ENCODE measurements at places on chromosomes 7 and 10. TPM values are rescaled to one million over a fixed set of nuclear protein-coding genes. Genes with fewer than 3 reads are reported as not detected.

Gene EPHA1
- 60.9 TPM for total RNA-seq

Gene EPO
- not detected for total RNA-seq

Gene C10orf95
- 6.5 TPM for total RNA-seq

Gene CREB5
- total RNA-seq = 8.7 TPM

Gene CNPY1
- total RNA-seq = not detected

Gene NME8
- 7.3 TPM for total RNA-seq

Gene WEE2
- not detected for total RNA-seq

Gene MTG1
- 31.9 TPM for total RNA-seq

Gene ADAM8
- 4.4 TPM for total RNA-seq

Gene C7orf33
- total RNA-seq = not detected

Gene NXPH1
- total RNA-seq = not detected

Gene MNX1
- total RNA-seq = 0.56 TPM

Gene VAX1
- total RNA-seq = not detected

Gene AKR1E2
- 4.4 TPM for total RNA-seq

Gene SEM1
- 33.3 TPM for total RNA-seq

Gene TMEM196
- total RNA-seq = not detected

DNA sequence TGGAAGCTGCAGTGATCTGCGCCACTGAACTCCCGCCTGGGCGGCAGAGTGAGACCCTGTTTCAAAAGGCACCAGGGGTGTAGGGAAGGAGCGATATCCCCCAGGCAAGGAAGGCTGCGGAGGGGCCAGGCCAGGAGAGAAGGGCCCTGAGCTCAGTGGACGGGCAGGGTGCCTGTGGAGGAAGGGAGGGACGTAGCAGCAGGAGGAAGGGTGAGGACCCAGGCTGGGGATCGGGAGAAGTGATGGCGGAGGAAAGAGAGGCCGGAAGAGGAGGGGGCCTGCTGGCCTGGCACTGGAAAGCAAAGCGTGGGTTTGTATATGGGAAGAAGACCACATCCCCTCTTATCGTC is 45.6 kb downstream of the ALOX5 start:
- no peak for DNase-seq

DNA sequence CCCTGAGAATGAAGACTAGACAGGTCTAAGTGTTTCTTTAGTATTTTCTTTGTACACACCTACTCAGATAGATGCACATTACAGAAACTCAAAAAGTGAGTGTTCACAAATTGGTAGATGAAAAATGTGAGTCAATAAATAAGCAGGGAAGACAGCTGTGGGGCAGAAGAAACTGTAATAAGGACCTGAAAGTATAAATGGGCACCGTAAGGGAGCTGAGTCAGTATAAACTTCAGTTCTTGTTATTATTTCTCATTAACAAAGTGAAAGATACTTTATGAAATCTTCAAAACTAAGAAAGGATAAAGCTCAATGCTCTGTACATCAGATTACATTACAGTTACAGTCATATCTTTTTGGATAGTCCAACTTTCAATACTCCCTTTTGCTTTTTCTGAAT is 2.5 kb downstream of the MTPN start:
- no peak for DNase-seq

GRCh38 chr7:36777062-36777461 is 52.8 kb upstream of the AOAH start:
- no peak for DNase-seq

DNA sequence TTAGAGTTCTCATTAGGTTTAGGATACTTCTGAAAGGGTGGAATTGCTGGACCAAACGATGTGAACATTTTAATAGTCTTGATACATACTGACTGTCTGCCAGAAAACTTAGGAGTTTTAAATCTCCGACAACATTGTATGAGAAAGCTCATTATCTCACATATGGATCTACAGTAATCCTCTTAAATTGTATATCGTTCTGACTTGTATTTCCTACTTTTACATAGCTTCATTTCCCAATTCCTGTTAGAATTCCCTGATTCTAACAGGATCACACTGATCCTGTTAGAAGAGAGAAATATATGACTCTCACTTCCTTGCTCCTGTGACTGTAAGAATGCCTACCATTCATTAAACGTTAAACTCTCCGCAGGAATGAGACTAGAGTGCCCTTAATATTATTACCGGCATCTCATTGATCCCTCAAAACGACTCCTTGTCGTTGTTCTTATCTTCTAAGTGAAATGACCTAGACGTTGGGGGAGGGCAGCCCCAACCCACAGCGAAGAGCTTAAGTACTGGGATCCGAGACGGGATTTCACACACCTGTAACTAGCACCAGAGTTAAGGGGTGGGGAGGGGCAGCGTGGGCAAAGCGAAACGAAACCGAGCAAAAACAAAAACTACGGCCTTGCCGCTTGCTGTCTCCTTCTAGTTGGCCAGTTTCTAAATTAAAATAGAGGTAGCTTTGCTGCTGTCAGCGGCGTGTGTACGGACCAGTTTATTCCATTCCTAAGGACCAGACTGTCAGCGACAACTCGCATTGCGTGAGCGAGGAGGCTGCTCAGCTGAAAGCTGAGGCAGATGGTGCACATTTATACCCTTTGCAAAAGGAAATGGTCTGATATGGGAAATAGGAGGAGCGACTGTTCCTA is 678 bp upstream of the TMEM106B start:
- no peak for DNase-seq

GRCh38 chr10:125840955-125841354 is 17.6 kb downstream of the BCCIP start:
- no peak for DNase-seq

DNA sequence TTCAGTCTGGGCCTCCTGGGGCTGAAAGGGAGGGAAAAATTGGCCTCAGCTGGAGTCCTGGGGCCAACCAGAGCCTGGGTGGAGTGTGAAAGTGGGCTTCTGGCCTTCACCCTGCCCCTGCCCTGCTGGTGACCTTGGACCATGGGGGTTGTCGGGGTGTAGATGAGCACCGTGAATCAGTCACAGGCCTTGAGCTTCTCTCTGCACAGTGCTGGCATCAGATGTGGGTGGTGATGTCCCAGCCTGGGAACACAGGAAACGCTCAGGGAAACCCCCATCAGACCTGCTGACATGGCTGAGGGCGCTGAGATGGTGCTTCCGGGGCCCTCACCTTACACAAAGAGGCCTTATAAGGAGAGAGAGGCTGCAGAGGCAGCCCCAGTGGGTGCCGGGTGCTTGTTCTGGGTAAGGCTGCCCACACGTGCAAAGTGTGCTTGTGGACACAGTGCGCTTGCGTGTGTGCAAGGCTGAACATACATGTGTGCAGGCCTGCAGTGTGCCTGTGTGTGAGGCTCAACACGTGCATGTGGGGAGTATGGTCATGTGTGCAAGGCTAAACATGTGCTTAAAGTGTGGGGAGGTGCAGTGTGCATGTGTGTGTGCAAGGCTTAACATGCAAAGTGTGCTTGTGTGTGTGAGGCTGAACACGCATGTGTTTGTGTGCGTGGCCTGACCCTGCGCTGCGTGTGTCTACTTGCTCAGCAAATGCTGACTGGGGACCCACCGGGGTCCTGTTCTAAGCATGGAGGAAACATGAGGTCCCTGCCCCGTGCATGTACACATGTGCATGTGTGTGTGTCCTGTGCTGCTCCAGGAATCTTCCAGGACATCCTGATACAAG is 6.5 kb downstream of the ARPC1B start:
- no peak for DNase-seq

DNA sequence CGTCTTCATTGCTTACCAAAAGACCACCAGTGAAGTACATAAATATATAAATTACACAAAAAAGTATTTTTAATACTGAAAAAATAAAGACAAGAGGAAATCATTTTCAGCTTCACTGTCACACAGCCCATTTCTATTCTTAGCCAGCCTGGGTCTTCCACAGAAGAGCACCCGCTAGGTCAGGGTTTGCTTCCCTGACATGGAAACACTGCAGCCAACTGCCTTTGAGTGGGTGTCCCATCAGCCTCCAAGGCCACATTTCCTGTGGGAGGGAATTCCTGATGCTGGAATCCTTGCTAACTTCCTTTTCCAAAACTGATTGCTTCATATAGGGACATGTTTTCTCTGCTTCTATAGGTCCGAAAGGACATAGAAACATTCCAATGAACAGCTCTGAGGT is 137.8 kb upstream of the CAV2 start:
- no peak for DNase-seq

DNA sequence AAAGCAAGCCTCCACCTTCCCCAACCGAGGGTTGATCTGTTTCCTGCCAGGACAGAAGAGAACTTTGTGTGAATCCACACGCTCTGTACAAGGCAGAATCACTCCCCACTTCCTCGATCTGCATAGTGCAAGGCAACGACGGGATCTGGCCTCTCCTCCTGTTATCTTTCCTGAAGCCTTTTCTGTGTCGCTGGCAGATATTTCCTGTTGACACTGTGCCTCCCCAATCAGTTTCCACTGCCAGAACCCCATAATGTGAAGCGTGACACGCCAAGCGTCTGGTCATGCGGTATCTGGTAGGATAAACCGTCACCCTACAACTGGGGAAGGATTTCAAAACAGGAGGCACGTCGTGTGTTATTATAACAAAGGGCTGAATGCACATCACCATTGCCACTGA is 57.2 kb downstream of the FAM171A1 start:
- DNase-seq = no peak

DNA sequence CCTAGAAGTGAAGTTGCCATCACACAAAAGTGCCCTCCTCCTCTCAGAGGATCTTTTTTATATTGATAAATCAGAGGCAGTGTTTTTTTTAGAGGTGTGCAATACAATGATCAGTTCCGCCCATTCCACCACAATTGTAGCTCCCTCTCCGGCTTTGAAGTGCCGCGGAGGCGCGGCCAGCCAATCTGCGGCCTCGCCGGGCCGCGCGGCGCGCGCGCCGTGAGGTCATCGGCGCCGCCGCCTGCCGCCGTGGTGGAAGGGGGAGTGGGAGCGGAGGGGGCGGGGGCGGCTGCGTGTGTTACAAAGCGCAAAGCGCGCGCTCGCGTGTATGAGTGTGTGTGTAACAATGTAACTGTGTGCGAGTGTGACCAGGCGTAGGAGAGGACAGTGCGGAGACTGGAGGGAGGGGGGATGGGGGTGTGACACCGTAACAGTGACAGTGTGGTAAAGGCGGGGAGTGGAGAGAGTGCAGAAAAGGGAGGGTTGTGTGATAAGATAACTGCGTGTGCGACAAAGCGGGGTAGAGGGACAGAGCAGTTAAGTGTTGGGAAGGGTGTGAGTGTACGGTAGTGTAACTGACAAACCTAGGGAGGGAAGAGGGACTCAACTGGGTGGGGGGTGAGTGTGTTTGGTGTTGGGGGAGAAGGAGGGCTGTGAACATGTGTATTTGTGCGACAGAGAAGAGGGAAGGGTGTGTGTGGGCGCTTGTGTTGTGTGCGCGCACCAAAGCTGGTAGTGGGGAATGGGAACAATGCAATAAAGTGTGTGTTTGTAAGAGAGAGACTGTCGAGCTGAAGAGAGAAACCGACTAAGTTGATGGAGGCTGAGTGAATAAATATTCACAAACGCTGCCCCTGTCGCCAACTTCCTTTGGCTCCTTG is at the start of gene SP8:
TSS of gene SP8 (minus strand) at position 108 of the 881 bp plus-strand sequence. CDS start at position 20, 88 bp downstream.
- DNase-seq = no peak

DNA sequence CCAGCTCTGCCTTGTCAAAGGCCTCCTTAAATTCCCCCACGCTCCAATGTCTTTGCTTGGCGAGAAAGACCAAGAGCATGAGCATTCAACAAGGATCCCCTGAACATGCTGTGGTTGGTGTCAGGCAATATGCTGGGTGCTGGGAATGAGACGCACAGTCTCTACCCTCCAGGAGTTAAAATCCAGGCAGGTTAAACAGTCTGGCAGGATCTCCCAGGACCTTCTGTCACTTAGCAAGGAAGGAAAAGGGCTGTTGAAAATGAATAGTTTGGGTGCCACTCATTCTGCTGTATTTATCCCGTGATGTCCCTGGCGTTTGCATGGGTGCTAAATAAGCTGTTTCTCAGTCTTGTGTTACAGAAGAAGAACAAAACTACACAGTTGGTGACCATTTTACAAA is 21.9 kb upstream of the ITGA8 start:
- no peak for DNase-seq

- DNase-seq = no peak
Observed at GRCh38 chr7:148327379-148327778, 263.2 kb upstream of the C7orf33 start.

GRCh38 chr10:122564980-122565379 is 4.4 kb downstream of the DMBT1 start:
- no peak for DNase-seq

DNA sequence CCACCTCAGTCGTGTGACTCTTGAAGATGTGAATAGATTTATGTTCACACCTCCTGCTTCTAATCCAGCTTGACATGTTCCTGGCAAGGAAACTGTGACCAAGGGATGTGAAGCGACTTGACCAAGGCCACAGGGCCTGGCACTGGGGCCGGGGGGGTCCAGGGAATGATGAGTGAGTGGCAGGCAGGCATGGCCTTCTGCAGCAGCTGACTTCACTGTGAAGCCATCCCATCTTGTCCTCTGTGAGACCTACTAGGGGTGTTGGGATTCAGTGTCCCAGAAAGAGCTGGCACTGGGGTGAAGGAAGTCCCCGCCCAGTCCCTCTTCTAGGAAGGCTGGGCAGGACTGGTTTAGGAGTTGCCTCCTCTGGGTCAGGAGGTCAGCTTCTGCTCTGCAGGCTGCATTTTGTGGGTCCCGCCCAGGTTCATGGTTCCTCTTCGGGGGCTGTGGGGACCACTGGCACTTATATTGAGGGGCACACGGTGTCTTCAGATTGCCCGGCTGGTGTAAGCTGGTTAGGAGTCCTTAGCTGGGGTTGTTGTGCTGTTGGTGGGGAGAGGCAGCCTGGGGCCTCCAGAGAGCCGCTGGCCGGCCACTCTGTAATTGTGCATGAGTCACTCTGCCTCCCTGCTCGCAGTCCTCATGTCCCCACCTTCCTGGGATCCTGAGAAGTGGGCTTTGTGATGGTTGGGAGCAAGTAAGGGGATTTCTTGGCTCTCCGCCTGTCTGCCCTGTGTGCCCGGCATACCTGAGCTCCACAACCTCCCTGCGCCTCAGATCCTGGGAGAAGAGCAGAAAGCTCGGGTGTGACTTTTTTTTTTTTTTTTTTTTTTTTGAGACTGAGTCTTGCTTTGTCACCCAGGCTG is 11.0 kb downstream of the ZMIZ1 start:
- DNase-seq = no peak

GRCh38 chr10:124464028-124464965 is 2.7 kb downstream of the LHPP start:
- no peak for DNase-seq

DNA sequence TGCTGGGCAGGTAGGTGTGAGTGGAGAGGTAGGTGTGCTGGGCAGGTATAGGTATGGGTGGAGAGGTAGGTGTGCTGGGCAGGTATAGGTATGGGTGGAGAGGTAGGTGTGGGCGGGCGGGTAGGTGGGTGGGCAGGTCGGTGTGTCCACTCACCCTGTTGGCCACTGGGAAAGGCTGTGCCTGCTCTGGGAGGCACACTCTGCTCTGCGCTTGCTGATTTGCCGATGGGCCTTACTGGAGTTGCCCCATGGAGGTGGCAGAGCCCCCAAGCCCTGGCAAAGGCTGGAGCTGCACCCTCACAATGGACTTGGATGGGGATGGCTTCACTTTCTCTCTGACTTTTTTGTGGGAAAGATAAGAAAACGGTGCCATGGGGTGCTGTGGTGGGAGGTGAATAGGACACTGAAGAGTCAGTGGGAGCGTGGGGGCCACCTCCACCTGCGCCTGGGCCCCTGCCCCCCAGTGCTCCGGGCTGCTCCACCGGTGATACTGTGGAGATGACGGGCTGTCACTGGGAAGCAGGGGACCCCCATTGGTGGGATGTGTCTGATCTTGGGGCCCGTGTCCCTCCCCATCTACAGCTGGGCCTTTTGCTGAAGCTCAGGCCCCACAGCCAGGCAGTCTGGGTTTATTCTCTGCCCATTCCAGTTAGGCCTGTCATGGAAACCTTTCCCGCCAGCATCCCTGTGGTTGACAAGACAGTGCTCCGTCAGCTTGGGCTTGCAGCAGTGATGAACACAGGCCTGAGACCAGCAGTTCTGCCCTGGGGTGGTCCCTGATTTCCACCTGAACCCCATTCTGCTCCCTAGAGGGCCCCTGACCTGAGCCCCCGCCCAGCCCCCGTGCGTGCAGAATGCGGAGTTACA is 75.0 kb downstream of the NKX6-2 start:
- DNase-seq = peak; percentile 41

All from suprapubic skin (tissue), 4 donors.